ENCODE measurements at places on chromosomes 7 and 10.

DNA sequence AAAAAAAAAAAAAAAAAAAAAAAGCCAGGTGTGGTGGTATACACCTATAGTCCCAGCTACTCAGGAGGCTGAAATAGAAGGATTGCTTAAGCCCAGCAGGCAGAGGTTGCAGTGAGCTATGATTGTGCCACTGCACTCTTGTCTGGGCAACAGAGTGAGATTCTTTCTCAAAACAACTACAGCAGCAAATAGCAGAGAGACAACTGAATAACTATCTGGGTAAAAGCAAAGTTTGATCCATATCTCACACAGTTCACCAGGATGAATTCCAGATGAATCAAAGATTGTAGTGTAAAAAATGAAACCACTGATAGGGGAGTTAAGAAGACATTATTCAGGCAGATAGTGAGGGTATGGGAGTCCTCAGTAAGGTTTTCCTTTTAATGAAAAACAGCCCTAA lies 11.4 kb upstream of the NUB1 start:
- DNase-seq, result no peak

GRCh38 chr7:69873512-69873911 lies 275.2 kb downstream of the AUTS2 start:
- no peak for DNase-seq

GRCh38 chr7:16515785-16516685 lies 10.6 kb upstream of the LRRC72 start:
- no peak for DNase-seq

- DNase-seq, result no peak
These were observed 1086.0 kb downstream of the SORCS3 start for GRCh38 chr10:105727131-105727530.

- DNase-seq, result no peak
These were observed 83.0 kb downstream of the SORBS1 start for GRCh38 chr10:95478185-95478584.

GRCh38 chr7:2572101-2572842 lies 13.5 kb downstream of the IQCE start:
- DNase-seq, result no peak

- DNase-seq, result no peak
These were observed 404.1 kb downstream of the PAXIP1 start for GRCh38 chr7:154598864-154599263.

GRCh38 chr7:137579913-137580640 lies 236.5 kb upstream of the PTN start:
- DNase-seq, result no peak

DNA sequence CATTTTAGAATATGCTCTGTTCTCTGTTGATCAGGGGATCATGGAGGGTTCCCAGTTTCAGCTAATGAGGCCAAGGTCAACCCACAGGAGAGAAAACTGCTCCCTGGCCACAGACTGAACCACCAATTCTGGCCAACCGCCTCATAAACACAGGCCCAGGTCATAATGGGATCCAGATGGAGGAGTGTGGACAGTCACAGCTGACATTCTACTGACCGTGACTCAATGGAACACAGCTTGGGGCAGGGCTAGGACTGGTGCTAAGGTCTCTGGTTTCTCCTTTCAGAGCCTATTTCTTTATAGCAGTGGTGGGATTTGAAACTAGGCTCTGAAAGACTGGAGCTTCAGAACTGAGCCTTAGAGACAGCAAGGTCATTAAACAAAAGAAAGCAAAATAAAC lies 68.3 kb downstream of the HIPK2 start:
- no peak for DNase-seq

- no peak for DNase-seq
These were observed 78.3 kb downstream of the UNCX start for GRCh38 chr7:1310936-1311335.

- DNase-seq, result no peak
These were observed 14.2 kb downstream of the ENTPD7 start for GRCh38 chr10:99673492-99673891.

All from stimulated activated CD4-positive, alpha-beta T cell treated with anti-CD3 and anti-CD28 coated beads, Interleukin-4, amount 100 ng/mL, for 4 hours (primary cell).